ENCODE measurements at places on chromosomes 2 and 18.

GRCh38 chr18:70261141-70261788, 27.6 kb upstream of the SOCS6 start:
- DNase-seq = no peak

- DNase-seq = no peak
Observed at GRCh38 chr18:53698907-53699306, 525.6 kb downstream of the MBD2 start.

DNA sequence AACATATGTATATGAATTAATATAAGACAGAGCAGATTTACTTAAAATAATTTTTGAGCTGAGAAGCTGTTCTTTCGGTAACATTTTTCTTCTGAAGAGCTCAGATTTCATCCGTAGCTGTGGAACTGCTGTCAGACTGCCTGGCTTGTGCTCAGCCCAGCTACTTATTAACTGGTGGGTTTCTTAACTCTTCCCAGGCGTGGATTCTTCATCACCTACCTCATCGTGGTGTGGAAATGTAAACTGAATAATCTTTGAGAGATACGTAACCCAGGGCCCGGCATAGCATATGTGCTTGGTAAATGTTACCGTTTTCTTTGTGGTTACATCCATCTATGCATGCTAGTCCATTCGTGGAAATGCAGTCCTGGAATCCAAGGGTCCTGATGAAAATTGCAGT, 145.0 kb downstream of the MCFD2 start:
- no peak for DNase-seq

- DNase-seq = no peak
Observed at GRCh38 chr2:45470531-45470930, 140.5 kb downstream of the SRBD1 start.

GRCh38 chr2:160870729-160871465, 289.3 kb upstream of the TANK start:
- DNase-seq = no peak

DNA sequence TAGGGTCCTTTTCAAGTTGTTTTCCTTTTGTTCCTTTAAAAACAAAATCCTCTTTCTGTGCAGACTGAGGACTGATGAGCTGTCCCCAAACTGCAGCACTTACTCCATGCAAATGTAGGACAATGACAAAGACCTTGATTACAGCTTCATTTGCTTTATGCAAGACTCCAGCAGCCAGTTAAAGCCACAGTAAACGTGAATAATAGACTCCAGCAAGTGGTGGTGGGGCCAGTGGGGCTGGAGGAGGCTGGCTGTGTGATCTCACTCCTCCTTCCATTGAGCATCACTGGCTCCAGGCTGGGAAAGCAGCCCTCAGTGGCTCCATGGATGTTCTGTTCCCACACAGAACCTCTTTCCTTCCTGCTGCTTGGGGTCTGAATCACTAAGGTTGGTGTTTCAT, 306.0 kb upstream of the CELF4 start:
- DNase-seq = no peak

DNA sequence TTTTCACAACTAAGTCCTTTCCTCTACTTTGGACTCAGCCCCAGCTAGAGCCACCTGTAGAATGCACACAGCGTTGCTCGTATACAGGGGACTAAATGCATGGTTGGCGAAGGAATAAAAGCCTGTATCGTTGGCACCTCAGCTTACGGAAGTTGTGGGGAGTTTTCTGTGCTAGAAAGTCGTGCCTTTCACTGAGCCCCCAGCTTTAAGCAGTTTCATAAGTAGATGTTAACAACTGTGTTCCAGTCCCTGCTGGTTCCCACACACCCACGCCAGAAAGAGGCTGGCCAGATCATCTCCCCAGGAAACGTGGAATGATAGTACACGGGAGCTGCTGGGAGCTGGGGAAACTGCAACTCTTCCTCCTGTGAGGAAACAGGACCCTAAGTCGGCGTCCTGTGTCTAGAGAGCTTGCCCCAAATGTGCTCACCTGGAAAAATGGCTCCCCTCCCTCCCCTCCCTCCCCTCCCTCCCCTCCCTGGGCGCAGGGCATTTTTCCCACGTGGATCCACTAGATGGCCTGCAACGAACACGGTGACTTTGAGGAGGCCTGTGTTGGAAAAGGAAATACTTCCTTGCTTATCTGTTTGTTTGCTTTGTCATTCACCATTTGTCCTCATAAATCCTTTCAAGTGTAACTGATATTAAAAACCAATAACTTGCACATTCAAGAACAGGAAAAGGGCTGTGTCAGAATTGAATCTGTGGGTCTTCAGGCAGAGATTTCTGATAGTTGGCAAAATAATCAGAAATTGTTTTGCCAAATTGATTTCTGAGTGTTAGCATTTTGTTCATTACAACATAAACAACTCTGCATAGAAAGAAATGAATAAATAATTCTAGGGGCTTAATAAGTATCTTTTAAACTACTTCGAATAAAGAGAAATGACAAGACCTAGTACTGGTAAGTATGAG, 43.9 kb upstream of the RFX8 start:
- no peak for DNase-seq

GRCh38 chr18:8507915-8508705, 101.1 kb upstream of the RAB12 start:
- DNase-seq = no peak

- no peak for DNase-seq
Observed at GRCh38 chr2:47870641-47871540, 35.4 kb downstream of the FBXO11 start.

GRCh38 chr18:62325806-62326645, 916 bp downstream of the TNFRSF11A start:
- DNase-seq = peak; percentile 16

- no peak for DNase-seq
Observed at GRCh38 chr2:173649527-173650219, 295.0 kb downstream of the CDCA7 start.

GRCh38 chr18:43876286-43876685, 599.0 kb upstream of the SYT4 start:
- DNase-seq = no peak

GRCh38 chr18:14117606-14118005, 14.6 kb downstream of the ZNF519 start:
- no peak for DNase-seq

DNA sequence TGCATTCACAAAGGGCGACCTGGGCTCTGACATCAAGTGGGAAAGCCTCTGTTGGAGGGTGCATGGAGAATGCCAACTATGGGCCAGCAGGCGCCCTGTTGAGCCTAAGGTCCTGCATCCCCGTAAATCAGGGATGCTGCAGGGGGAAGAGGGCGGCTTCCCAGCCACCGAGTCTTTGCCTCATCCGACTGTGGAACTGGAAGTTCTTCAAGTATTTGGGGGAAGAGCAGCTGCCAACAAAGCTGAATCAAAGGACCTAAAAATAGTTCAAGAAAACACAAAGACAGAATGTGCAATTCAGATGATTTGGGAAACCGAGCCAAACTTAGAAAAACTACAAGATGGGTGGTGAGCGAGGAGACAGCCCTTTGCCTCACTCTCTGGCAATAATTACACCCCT, 281.1 kb upstream of the MGAT5 start:
- DNase-seq = no peak

DNA sequence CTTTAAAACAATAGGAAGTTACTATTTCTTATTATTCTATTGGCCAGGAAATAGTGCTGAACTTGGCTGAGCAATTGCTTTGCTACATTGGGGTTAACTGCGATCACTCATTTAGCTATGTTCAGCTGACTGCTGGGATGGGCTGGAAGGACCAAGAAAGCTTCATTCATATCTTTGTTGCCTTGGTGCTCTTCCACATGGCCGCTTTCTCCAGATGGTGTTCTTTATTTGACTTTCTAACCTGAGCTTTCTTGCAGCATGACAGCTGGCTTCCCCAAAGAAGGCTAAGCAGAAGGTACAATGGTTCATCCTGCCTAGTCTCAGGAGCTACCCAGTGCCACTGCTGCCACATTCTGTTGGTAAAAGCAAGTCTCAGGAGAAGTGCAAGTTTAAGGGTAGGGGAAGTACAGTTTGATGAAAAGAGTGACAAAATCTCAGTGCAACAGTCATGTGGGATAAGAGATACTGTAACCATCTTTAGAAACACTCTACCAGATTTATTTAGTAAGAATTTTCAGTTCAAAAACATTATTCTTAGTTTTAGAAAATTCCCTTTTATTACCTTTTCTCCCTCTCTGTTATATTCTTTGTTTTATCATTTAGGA, 180.6 kb upstream of the RBMS1 start:
- no peak for DNase-seq

- no peak for DNase-seq
Observed at GRCh38 chr2:138298120-138298814, 203.3 kb upstream of the SPOPL start.

GRCh38 chr18:62612776-62613175, 90.0 kb downstream of the ZCCHC2 start:
- DNase-seq = no peak

DNA sequence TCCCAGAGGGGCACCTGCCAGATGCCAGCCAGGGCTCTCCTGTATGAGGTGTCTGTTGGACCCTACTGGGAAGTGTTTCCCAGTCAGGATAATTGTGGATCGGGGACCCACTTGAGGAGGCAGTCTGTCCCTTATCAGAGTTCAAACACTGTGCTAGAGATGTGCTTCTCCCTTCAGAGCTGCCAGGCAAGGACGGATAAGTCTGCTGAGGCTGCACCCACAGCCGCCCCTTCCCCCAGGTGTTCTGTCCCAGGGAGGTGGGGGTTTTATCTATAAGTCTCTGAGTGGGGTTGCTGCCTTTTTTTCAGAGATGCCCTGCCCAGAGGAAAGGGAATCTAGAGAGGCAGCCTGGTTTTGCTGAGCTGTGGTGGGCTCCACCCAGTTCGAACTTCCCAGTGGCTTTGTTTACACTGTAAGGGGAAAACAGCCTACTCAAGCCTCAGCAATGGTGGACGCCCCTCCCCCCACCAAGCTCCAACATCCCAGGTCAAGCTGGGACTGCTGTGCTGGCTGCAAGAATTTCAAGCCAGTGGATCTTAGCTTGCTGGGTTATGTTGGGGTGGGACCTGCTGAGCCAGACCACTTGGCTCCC, 324.0 kb upstream of the SETBP1 start:
- no peak for DNase-seq

DNA sequence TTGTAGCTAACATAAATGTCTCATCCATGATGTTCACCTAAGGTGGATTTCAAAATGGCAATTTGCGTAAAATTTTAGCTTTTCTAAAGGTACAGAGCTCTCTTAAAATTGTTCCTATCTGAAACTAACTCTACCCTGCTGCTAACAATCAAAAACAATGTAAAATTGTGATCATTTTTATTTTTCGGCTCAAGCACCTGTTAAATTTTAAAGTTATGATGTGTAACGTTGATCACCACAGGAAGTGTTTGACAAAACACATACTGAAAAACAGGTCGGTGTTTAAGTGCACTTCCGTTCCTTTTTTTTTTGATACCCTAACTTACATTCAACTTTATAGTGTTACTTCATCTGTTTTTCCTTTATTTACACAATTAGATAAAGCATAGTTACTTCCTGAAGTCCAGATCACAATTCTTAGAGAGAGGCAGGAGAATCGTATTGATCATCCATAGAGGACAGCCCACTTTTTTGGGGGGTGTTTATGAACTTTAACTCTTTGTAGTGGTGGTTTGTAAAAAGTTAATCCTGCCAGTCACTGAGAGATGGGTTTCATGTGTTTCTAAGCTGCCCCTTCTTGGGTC, 6.0 kb upstream of the NCK2 start:
- DNase-seq = no peak

- DNase-seq = no peak
Observed at GRCh38 chr2:47658646-47659320, 124.2 kb upstream of the MSH6 start.

- DNase-seq = no peak
Observed at GRCh38 chr2:102051692-102052277, 60.0 kb downstream of the IL1R2 start.

- DNase-seq = no peak
Observed at GRCh38 chr2:215750763-215751162, 262.6 kb downstream of the MREG start.

GRCh38 chr2:55923091-55923981, at the start of gene EFEMP1:
Gene EFEMP1, minus strand, starts transcription at chr2:55923782. Its CDS starts 1,342 bp downstream, at chr2:55922440.
- no peak for DNase-seq

DNA sequence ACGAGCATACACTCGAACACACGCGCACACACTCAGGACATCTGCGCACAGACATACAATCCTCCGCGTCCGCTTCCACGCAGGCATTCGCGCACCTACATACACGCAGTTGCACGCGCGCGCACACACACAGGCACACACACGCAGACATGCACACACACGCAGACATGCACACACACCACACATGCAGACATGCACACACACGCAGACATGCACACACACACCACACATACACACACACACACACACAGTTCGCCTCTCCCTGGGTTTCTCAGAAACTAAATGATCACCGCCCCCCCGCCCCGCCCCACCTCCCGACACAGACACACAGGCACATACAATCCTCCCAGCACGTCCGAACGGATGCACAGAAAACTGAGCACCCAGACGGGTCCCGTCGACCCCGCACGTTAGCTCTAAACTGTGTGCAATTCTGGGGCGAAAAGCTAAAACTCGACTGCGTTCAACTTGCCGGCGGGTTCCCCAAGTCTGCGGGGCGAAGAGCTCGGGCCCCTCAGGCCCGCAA, 1.0 kb downstream of the EPHA4 start:
- DNase-seq = peak; percentile 16

DNA sequence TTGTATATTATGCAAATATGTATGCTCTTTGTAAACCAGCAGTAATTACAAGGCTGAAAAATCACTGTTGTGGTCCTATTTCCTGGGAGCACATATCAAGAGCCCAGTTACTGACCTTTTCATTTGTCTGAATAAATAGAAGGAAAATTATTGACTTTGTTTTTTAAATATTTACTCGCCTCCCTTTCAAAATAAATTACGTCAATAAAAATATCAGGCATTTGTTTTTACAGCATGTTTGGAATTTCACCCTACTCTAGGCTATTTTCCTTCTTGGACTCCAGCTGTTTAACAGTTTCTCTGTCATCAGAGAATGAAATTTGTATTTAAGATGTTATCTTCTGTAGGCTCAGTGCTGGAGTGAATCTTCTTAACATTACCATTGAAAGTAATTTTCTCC, 59.9 kb upstream of the LRATD1 start:
- no peak for DNase-seq

- no peak for DNase-seq
Observed at GRCh38 chr2:46874236-46874929, 41.2 kb downstream of the MCFD2 start.

Data from activated T-helper 1 cell treated with anti-CD3 and anti-CD28 coated beads, Interleukin-12 subunit alpha, Interleukin-12 subunit beta, Interleukin-2, Interleukin-4 antibody, amounts not matched to agents 30 ng/mL and 10 ng/mL and 1 ng/mL, durations not matched to agents 14 hours and 24 hours and 36 hours (primary cell).